ENCODE measurements at places on chromosomes 2 and 18.

GRCh38 chr2:127413782-127414637, 4.2 kb upstream of the PROC start:
- no peak for DNase-seq

DNA sequence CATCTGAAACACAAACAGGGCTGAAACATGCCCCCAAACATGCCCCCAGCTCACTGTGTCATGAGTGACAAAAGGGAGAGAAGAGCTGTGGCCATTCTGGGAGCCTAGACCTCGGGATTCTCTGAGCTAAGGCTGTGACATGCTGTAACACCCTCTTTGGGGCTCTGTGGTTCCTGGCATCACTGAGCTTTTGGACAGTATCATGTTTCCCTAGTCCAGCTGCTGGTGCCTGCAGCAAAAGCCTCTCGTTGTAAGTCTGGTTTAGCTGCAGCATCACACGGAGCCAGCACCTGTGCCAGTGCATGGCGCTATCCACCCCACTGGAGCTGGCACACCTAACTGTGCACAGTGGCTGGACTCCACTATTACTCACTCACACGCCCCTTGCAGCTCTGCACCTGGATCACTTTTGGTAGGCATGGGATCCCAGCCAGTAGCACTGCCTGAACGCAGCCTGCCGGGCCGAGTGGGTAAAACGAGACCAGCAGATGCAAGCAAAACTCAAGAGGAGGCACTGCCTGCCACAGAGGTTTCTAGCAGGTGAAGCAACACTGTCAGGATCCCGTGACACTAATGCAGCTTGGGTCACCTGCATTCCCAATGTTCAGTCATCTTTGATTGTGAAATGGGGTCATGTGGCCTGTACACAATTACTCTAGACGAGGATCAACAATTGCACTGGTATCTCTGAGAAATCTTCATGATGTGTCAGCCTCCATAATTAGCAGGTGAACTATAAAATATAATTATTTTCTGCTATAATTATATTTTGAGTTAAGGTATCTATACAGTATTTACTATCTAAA, 547.2 kb downstream of the ZNF804A start:
- DNase-seq, result no peak

DNA sequence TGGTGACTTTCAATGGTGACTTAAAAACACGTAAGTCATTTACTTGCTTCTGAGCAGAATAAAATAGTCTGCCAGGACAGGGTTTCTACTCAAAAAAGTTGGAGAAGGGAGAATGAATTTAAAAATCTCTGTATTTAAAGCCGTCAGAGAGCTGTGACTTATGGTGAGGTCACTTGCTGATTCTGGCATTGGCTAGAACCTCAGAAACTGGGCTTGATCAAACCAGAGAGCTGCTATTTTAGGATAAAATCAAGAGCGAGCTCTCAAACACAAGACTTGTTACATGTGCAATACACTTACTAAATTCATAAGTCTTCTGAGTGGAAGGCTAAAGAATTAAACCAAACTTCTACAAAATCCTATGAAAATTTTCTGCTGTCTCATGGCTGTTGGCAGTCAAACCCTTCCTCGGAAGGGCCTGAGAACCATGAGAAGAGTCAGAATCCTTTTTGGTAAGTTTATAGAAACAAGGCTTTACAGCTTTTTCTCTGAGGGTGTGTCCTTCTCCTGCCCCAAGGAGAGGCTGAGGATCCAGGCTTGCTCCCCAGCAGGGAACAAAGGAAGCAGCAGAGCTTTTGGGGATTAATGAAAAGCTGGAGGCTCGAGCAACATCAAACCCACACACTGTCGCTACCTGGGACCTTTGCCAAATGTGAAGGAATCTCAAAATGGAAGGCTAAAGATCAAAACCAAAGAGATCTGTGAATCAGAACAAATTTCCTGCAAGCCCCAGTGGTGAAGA, 816.4 kb downstream of the SOCS6 start:
- DNase-seq, result no peak

- no peak for DNase-seq
Measured at GRCh38 chr2:163778045-163778781, 42.4 kb upstream of the FIGN start.

- no peak for DNase-seq
Measured at GRCh38 chr2:96924775-96925747, 55.2 kb upstream of the SEMA4C start.

GRCh38 chr18:40168026-40168425, 1787.0 kb upstream of the PIK3C3 start:
- no peak for DNase-seq

DNA sequence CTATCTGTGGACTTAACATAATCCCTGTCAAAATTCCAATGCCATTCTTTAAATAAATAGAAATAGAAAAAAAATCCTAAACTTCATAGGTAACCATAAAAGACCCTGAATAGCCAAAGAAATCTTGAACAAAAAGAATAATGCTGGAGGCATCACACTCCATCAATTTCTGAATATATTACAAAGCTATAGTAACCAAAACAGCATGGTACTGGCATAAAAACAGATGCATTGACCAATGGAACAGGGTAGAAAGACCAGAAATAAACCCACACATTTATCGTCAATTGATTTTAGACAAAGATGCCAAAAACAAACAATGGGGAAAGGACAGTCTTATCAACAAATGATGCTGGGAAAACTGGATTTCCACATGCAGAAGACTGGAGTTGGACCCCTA, 205.7 kb downstream of the VAPA start:
- DNase-seq, result no peak

DNA sequence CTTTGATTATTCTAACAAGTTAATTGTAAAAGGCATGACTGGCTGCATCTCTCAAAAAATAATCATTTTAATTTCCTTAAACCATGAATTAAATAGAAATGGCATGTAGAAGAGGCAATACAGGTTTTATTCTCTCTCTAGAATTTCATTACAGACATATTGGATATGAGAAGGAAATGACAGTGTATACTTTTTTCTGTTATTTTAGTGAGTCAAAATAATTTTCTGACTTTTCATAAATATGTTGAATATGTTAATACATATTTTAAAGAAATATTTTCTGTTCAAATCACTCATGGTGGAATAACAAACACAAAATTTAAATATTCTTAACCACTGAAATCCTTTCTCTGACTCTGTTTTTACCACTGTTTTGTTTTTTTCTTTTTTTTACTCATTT, 510.4 kb downstream of the LRP1B start:
- DNase-seq, result no peak

- DNase-seq, result no peak
Measured at GRCh38 chr2:51960841-51961335, 929.0 kb upstream of the NRXN1 start.

Data from cortex of kidney (tissue), 1 donor.